T-cell (primary cell): ENCODE measurements at places on chromosomes 2 and 18. TPM values are rescaled to one million over a fixed set of nuclear protein-coding genes. Genes with fewer than 3 reads are reported as not detected.

ANKRD29 gene
- 0.36 TPM for total RNA-seq

MOGAT1 gene
- total RNA-seq, result not detected

FAP gene
- not detected for total RNA-seq

SERPINB10 gene
- total RNA-seq, result not detected

HTR2B gene
- total RNA-seq, result not detected

DNA sequence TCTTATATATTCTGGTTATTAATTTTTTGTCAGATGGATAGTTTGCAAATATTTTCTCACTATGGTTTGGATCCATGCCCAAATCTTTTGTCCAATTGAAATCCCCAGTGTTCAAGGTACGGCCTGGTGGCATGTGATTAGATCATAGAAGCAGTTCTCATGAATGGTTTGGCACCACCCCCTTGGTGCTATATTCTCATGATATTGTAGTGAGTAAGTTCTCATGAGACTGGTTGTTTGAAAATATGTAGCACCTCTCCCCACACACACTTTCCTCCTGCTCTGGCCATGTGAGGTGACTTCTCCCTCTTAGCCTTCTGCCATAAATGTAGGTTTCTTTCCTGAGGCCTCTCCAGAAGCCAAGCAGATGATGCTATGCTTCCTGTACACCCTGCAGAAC is 107.7 kb upstream of the KYNU start:
- no peak for DNase-seq

DNA sequence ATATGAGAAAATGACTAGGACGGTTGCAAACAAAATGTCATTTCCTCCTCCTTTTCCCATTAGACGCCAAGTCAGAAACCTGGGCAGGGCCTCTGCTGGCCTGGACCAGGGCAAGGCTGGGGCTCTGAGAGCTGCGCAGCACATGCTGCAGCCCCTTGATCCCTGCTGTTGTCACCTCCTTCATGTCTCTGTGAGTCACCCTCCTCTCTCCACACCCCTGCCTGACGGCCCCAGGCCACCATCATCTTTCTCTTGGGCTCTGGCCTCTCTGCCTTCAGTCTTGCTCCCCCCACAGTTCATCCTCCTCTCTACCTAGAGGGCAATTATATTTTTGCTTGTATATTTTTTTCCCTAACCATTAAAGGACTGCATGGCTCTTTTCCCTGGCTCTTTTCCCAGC is 10.0 kb downstream of the FLACC1 start:
- DNase-seq, result no peak

DNA sequence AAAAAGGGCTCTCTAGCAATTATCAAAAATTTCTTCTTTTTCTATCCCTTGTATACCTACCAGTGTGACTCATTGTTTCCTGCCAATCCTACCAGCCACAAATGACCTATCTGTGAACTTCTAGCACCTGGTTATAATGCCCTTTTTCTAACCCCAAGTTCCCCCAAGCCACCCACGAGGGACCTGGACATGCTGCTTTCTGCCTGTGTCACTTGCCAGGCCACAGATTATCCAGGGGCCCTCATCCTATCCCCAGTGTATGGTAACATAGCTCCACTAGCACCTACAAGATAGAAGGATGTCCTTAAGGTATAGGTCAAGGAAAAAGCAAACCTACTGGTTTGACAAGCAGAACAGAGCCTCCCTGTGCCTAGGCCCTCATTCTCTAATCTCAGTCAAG is 26.8 kb downstream of the AAK1 start:
- DNase-seq, result no peak

DNA sequence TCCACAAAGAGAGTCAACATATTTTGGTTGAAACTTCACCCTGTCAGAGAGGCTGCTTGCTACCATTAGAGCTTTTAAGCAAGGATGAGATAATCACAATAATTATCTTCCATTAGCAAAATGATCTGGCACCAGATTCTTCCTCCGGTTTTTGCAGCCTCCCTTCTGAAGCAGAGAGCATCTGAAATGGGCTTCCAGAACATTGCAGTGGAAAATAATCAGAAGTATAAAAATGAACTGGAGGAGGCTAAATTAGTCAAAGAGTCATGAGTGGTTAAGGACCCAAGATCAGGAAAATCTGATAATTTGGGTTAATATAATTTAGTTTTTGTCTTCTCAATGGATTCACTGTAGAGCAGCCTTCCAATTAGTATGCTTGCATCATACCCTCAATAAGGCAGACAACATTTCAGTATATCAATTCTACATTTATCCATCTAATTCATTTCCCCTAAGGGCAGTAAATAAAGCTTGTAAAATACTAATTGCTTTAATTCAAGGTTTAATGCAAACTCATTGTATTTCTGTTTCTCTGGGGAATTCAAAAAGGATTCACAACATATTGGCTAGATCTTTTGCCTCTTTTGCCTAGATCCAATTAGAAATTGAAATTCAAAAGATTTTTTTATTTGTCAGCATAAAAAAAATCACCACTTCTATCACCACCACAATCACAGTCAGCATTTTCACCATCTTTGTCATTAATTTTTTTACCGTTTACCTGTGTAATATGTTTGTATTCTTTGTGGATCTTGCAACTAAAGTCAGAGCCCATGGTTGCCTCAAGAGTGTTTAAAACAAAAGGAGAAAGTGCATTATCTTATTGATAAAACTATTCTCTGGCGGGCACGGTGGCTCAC is 537.2 kb upstream of the DCC start:
- no peak for DNase-seq

DNA sequence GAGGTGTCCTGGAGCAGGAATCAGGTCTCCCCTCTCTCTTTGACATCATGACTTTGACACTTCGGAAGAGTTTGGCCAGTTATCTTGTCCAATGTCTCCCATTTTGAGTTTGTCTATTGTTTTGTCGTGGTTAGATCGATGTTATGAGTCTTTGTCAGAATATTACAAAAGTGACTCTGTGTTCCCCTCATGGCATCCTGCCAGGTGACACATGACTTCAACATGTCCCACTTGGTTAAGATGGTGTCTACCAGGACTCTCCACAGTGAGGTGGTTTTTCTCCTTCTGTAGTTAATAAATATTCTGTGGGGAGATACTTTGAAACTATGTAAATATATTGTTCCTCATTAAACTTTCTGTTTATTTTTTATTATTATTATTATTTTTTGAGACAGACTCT is 76.6 kb upstream of the BZW1 start:
- DNase-seq, result no peak

DNA sequence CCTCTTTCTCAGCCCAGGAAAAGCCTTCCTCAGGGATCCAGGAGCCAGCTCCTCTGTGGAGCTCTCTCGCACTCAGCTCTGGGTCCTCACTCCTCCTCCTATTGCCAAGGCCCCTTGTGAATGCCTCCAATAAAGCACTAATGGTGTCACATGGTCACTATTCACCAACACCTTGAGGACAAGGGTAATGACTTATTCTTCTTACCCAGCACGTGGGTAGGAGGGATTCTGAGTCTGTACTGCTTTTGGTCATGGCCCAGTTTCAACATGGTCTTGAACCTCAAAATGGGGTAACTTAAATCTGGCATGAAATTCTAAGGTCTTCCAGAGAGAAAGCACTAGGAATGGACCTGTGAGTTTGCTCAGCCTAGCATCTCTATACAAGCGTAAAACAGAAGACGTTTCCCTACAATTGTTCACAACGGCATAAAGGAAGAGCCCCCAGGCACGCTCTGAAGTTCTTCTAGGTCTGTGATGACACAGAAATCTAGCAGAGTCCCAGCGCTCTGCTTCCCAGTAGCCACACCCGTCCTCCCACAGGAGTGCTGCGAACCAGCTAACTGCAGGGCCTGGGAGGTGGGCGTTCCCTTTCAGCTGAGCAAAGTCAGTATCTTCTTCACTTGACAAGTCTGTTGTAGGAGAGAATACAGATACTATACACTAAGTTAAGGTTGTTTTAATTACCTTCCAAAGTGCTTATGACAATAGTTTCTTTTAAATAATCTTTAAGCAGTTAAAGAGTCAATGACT is 14.6 kb upstream of the KIDINS220 start:
- DNase-seq, result no peak

- no peak for DNase-seq
Observed at GRCh38 chr2:184137955-184138354, 460.4 kb upstream of the ZNF804A start.

- no peak for DNase-seq
Observed at GRCh38 chr2:20563833-20564232, 87.1 kb downstream of the HS1BP3 start.

DNA sequence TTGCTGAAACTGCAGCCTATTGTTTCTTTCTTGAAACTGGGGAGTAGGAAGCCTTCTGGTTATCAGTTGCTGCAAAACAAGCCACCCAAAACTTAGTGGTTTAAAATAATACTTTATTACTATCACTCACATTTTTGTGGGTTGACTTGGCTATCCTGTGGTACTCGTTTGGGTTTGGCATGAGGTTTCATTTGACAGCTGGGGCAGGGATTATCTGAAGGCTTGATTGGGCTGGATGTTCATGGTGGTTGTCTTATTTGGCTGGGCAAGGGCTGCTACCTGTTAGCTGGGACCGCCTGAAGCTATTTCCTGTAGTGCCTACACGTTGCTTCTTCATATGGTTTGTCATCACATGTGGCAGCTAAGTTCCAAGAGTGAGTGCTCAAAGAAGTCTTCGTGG is 122.3 kb downstream of the PLCL1 start:
- DNase-seq, result no peak
